Airway epithelial cell (primary cell): ENCODE measurements at places on chromosomes 11 and 22. TPM values are rescaled to one million over a fixed set of nuclear protein-coding genes. Genes with fewer than 3 reads are reported as not detected.

PLCB3 gene
- 58.8 and 64.0 TPM in 2 replicates for total RNA-seq

ANO5 gene
- not detected in 2 replicates for total RNA-seq

INS gene
- not detected in 2 replicates for total RNA-seq

CBLIF gene
- not detected in 2 replicates for total RNA-seq

BATF2 gene
- total RNA-seq, result 0.09 TPM in 1 of 2 replicates, not detected in the other

SSTR3 gene
- not detected in 2 replicates for total RNA-seq

SLC22A6 gene
- total RNA-seq, result not detected in 2 replicates

CNGA4 gene
- total RNA-seq, result not detected in 2 replicates

IL17REL gene
- not detected in 2 replicates for total RNA-seq

MYRF gene
- total RNA-seq, result 0.28 and 1.6 TPM in 2 replicates

FAM227A gene
- total RNA-seq, result 0.98 and 2.6 TPM in 2 replicates

NNMT gene
- 3.7 and 5.4 TPM in 2 replicates for total RNA-seq

OR8G1 gene
- not detected in 2 replicates for total RNA-seq

RFPL1 gene
- not detected in 2 replicates for total RNA-seq

OR52N4 gene
- total RNA-seq, result not detected in 2 replicates

SAA1 gene
- 11.6 and 21.5 TPM in 2 replicates for total RNA-seq

CCDC116 gene
- total RNA-seq, result not detected in 2 replicates

KRTAP5-9 gene
- not detected in 2 replicates for total RNA-seq

CARD16 gene
- total RNA-seq, result 0.42 and 0.85 TPM in 2 replicates

GP1BB gene
- total RNA-seq, result 15.0 and 20.3 TPM in 2 replicates

CCDC81 gene
- total RNA-seq, result 0.28 and 0.37 TPM in 2 replicates

CADM1 gene
- 3.3 and 7.5 TPM in 2 replicates for total RNA-seq

RASSF7 gene
- 82.9 and 90.5 TPM in 2 replicates for total RNA-seq

LGALS12 gene
- total RNA-seq, result not detected in 2 replicates

PNPLA5 gene
- total RNA-seq, result not detected in 2 replicates

PANX3 gene
- total RNA-seq, result not detected in 2 replicates

MRPL49 gene
- total RNA-seq, result 54.8 and 80.0 TPM in 2 replicates

TMEM121B gene
- total RNA-seq, result 0.07 TPM in 1 of 2 replicates, not detected in the other
